Thyroid gland (tissue), 4 donors: ENCODE measurements at places on chromosomes 1 and 21.

GRCh38 chr1:162133566-162133965 lies 64.1 kb downstream of the NOS1AP start:
- DNase-seq, result no peak

DNA sequence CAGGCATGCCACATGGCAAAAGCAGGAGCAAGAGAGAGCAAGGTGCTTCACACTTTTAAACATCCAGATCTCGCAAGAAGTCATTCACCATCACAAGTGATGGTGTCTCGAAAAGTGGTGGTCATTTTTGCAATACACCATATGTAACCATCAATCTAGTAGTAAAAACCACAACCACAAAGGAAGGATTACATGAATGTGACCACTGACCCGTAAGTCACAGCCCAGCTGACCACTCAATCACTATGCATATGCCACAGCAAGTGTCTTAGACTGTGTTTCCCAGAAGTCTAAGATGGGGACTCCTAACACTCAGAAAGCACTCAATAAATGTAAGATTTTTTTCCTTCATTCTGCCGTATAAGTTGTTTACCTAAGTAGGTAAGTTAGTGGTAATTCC lies 76.9 kb downstream of the FH start:
- DNase-seq, result no peak

- DNase-seq, result peak; percentile 79
Measured at GRCh38 chr1:68112835-68113243, 62.4 kb upstream of the DIRAS3 start.

GRCh38 chr1:166169182-166169581 lies 2.4 kb upstream of the FAM78B start:
- no peak for DNase-seq

DNA sequence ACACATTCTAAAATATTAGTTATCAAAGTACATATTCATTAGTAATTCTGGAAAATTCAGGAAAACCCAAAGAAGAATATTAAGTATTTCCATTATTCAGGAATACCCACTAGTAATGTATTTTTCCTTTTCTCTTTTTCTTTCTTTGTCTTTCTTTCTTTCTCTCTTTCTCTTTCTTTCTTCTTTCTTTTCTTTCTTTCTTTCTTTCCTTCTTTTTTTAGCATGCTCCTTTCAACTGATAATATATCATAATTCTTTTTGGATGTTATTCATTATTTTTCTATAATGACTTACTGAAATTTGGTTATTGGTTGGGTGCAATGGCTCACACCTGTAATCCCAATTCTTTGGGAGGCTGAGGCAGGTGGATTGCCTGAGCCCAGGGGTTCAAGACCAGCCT lies 175.6 kb upstream of the RAB4A start:
- no peak for DNase-seq

- DNase-seq, result no peak
Measured at GRCh38 chr1:145720556-145720877, 1.2 kb downstream of the CD160 start.

GRCh38 chr1:200224315-200224714 lies 185.5 kb downstream of the ZNF281 start:
- DNase-seq, result no peak

DNA sequence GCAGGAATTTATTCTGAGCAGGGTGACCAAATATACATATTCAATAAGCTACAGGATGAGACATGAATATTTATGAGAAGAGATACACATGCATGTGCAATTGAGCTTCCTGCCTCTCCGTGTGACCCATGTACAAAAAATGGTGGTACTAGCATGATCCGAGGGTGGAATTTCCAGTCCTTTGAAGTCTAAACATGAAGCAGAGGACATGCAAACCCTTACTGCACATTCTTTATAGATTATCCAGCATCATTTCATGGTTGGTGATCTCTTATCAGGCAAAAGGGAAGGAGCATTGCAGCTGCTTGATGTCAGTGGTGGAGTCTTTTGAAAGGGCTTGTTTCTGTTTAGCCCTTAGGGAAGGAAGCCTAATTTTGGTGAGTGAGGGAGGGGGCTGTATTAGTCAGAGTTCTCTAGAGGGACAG lies 448.6 kb downstream of the SETD4 start:
- no peak for DNase-seq

DNA sequence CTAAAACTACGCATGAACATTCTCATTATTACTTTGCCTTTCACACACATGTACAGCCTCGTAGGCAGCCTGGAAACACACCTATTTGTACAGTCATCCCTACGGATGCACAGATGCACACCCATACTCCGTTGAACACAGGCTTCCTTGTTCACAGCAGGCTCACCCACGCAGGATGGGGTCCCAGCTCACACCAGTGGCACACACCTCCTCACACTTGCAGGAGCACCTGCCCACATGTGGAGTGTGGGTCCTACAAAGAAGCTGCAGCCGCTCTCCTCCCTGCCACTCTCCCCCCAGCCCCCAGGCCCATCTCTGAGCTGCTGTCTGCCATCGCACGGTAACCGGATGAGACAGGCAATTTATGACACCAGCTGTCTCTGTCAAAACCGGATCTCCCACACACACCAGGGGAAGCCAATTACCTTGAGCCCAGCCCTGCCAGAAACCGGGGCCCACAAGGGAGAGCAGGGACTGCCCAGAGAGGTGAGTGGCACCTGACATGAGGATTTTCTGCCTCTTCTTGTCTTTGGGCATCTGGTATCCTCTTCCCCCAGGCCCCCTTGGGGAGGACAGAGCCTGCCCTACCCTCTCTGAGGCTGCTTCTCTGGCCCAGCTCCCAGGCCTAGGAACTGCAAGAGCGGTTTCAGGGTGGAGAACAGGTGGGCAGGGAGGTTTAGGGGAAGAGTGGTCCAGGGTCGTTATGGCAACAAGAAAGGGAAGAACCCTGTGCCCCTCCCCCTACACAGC lies 175.4 kb downstream of the IGSF21 start:
- DNase-seq, result no peak

DNA sequence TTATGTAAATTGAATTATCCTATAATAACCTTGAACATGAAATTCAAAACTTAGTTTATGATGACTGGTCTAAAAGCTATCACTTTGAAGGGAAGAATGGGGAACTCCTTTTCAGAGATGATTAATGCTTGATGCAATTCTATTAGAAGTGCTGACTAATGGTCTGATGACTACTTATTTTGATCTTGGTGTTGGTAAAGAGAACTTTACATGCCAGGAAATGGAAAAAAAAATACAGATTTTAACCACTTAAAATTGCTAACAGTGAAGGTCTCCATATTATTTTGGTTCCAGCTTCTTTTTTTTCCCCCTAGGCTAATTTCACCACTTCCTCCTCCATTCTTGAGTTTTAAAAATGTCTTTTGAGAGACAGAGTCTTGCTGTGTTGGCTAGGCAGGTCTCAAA lies 22.9 kb downstream of the S1PR1 start:
- no peak for DNase-seq

GRCh38 chr1:159012495-159012894 lies 2.8 kb downstream of the IFI16 start:
- no peak for DNase-seq
